HT1080 (cell line): ENCODE measurements at places on chromosomes 6 and 20. TPM values are rescaled to one million over a fixed set of nuclear protein-coding genes. Genes with fewer than 3 reads are reported as not detected.

MUCL3 gene
- not detected in 2 replicates for total RNA-seq

KLC4 gene
- 9.4 and 10.7 TPM in 2 replicates for total RNA-seq

SLC16A10 gene
- 5.2 TPM in 2 replicates for total RNA-seq

HSPA1B gene
- total RNA-seq, result 134 and 135 TPM in 2 replicates

UST gene
- 12.4 and 14.0 TPM in 2 replicates for total RNA-seq

DZANK1 gene
- 0.57 and 1.3 TPM in 2 replicates for total RNA-seq

HTR1E gene
- not detected in 2 replicates for total RNA-seq

XKR7 gene
- not detected in 2 replicates for total RNA-seq

ENPP1 gene
- 17.9 and 24.7 TPM in 2 replicates for total RNA-seq

PFDN4 gene
- 57.7 and 71.9 TPM in 2 replicates for total RNA-seq

ENPP4 gene
- total RNA-seq, result 0.03 TPM in 1 of 2 replicates, not detected in the other

EPHA7 gene
- 0.03 TPM in 1 of 2 replicates, not detected in the other for total RNA-seq

IL20RA gene
- total RNA-seq, result not detected in 2 replicates

EEF1A2 gene
- total RNA-seq, result 203 and 276 TPM in 2 replicates

TRIM38 gene
- 3.8 and 4.3 TPM in 2 replicates for total RNA-seq

OTOR gene
- not detected in 2 replicates for total RNA-seq

KIAA1755 gene
- total RNA-seq, result 0.14 TPM in 1 of 2 replicates, not detected in the other

PSMB9 gene
- total RNA-seq, result 16.5 and 32.5 TPM in 2 replicates

PNPLA1 gene
- 0.03 TPM in 1 of 2 replicates, not detected in the other for total RNA-seq

TCP11 gene
- total RNA-seq, result 0.13 TPM in 1 of 2 replicates, not detected in the other

RAET1L gene
- not detected in 2 replicates for total RNA-seq

IP6K3 gene
- total RNA-seq, result not detected in 2 replicates

METTL24 gene
- not detected in 2 replicates for total RNA-seq

FAM83C gene
- total RNA-seq, result not detected in 2 replicates

TRIM15 gene
- total RNA-seq, result not detected in 2 replicates

TRIM10 gene
- not detected in 2 replicates for total RNA-seq

NDUFAF4 gene
- 45.9 and 47.6 TPM in 2 replicates for total RNA-seq

DEFB125 gene
- not detected in 2 replicates for total RNA-seq

DLK2 gene
- 3.8 and 4.2 TPM in 2 replicates for total RNA-seq

KCNQ5 gene
- total RNA-seq, result 6.9 and 11.3 TPM in 2 replicates

SOX4 gene
- 4.5 and 4.8 TPM in 2 replicates for total RNA-seq

KCNG1 gene
- total RNA-seq, result 56.9 and 65.0 TPM in 2 replicates

DEF6 gene
- 8.9 and 9.1 TPM in 2 replicates for total RNA-seq

PYGB gene
- 113 and 121 TPM in 2 replicates for total RNA-seq

LTB gene
- total RNA-seq, result not detected in 2 replicates

VGLL2 gene
- total RNA-seq, result not detected in 2 replicates

MAP1LC3A gene
- not detected in 2 replicates for total RNA-seq

TPD52L2 gene
- 119 and 120 TPM in 2 replicates for total RNA-seq

GRIK2 gene
- total RNA-seq, result 0.20 TPM in 1 of 2 replicates, not detected in the other

HSPA1L gene
- 0.73 and 1.3 TPM in 2 replicates for total RNA-seq

TULP4 gene
- total RNA-seq, result 24.9 and 27.8 TPM in 2 replicates

APMAP gene
- total RNA-seq, result 173 and 180 TPM in 2 replicates

PRKN gene
- total RNA-seq, result 0.27 TPM in 1 of 2 replicates, not detected in the other

PHACTR1 gene
- 3.4 and 7.8 TPM in 2 replicates for total RNA-seq

PAQR8 gene
- total RNA-seq, result 2.1 and 2.5 TPM in 2 replicates

OR12D3 gene
- not detected in 2 replicates for total RNA-seq

CRISP3 gene
- not detected in 2 replicates for total RNA-seq

DNMT3B gene
- 3.1 and 3.9 TPM in 2 replicates for total RNA-seq

SIRPB2 gene
- total RNA-seq, result not detected in 2 replicates

DUSP15 gene
- total RNA-seq, result 0.30 TPM in 1 of 2 replicates, not detected in the other

TCF21 gene
- 0.03 TPM in 1 of 2 replicates, not detected in the other for total RNA-seq

TRAPPC3L gene
- total RNA-seq, result 0.06 TPM in 1 of 2 replicates, not detected in the other
